Uterus (tissue), 4 donors: ENCODE measurements at places on chromosomes 4 and X.

DNA sequence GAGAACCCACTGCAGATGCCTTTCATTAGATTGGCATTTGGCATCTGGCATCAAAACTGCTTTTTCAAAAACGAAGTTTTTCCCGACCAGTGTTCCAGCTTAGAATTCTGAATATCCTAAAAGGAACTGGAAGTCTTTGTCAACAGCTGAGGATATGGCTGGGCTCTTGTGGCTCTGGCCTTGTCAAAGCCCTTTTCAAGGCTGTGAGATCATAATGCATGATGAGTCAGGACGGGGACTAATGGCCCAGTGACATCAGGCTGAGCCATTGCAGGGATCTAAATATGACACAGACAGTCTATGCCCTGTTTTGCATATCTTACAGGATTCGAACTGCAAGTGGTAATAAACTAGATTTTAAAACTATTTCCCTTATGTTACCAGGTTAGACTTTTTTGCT is 306.4 kb downstream of the PTTG2 start:
- DNase-seq = no peak

- DNase-seq = no peak
Observed at GRCh38 chr4:159608436-159608835, 505.6 kb downstream of the RAPGEF2 start.

- DNase-seq = no peak
Observed at GRCh38 chr4:72935462-72935861, 134.1 kb downstream of the COX18 start.

DNA sequence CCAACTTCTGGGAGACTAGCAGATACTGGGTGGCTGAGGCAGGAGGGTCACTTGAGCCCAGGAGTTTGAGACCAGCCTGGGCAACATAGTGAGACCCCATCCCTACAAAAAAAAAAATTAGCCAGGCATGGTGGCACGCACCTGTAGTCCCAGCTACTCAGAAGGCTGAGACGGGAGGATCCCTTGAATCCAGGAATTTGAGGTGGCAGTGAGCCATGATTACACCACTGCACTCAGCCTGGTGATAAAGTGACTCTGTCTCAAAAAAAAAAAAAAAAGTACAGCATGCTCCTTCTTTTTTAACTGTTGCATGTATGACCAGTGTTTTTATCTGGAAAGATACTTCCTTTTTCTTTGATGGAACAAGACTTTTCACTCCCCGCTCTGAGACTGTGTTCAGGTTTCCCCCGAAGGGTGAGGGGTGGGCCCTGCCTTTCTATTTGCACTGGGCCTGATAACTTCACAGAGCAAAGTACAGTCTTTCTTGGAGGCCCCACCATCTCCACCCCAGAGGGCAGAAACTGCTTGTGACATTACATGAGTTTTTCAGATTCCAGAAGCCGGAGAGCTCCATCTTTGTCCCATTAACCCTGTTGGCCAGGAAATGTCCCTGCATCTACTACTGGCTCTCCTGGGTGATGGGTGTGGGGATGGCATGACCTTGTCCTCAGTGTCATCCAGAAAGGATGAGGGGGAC is 35.2 kb downstream of the NYX start:
- DNase-seq = no peak

DNA sequence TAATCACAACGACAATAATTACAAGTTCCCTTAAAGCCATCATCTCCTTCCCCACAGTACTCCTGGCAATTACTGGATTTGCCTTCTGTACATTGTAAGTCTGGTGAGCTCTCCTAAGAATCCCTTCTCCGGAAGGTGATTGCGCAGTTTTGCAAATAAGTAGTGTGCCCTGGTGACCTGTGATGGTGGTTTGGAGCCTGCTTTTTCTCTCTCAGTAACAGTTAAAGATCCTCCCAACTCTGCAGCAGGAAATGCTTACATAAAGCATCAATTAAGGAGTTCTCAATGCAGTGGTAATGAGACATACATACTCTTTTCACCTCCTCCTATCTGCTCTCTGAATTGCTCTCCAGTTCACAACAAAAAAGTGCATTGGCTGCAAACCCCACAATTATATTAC is 159.7 kb downstream of the SH2D1A start:
- DNase-seq = no peak

- DNase-seq = no peak
Observed at GRCh38 chr4:56910172-56910967, 2.7 kb downstream of the REST start.

GRCh38 chrX:101407167-101407747 is 468 bp downstream of the GLA start:
- no peak for DNase-seq

GRCh38 chrX:131752493-131753198 is 208.8 kb downstream of the OR13H1 start:
- peak; percentile 83 for DNase-seq

- no peak for DNase-seq
Observed at GRCh38 chr4:102780476-102781144, 19.8 kb upstream of the MANBA start.

- DNase-seq = peak; percentile 43
Observed at GRCh38 chr4:102449751-102450352, 51.3 kb upstream of the NFKB1 start.

- no peak for DNase-seq
Observed at GRCh38 chr4:21885241-21885640, 63.3 kb downstream of the KCNIP4 start.

DNA sequence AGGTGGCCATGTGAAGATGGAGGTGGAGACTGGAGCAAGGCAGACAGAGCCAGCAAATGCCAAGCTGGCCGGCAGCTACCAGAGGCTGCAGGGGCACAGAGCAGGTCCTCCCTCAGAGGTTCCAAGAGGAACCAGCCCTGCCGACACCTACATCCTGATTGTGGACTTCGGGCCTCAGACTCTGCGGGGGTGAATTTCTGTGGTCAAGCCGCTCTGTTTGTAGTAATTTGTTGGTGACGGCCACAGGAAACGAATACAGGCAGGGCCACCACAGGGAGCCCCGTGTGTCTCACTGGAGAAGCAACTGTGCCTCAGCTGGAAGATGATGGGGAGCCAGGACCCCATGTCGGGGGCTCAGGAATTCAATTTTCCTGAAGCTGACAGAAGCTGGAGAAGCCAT is 28.3 kb downstream of the ZFYVE28 start:
- no peak for DNase-seq

DNA sequence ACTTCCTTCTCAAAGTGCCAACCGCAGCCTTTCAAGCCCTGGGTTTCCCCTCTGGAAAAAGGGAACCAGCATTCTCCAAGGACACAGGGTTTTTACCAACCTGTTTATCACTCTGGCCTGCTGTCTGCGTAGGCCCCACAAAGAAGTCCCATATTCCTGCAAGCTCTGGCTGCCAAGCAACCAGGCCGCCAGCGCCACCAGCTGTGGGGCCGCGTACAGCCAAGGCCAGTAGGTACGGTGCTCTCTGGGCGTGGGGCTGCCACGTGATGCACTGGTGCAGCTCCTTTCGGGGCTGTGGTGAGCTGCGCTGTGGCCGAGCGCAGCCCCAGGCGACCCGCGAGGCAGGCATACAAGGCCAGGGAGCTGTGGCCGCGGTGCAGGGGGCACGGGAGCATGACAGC is 22.1 kb downstream of the LUZP4 start:
- DNase-seq = no peak

GRCh38 chr4:83639849-83640493 is 104.1 kb downstream of the GPAT3 start:
- DNase-seq = peak; percentile 23

- no peak for DNase-seq
Observed at GRCh38 chr4:155383541-155383940, 6.8 kb upstream of the MAP9 start.

GRCh38 chr4:67080046-67080557 is 465.2 kb downstream of the CENPC start:
- DNase-seq = no peak

- DNase-seq = no peak
Observed at GRCh38 chr4:96652821-96653220, 812.9 kb downstream of the PDHA2 start.

DNA sequence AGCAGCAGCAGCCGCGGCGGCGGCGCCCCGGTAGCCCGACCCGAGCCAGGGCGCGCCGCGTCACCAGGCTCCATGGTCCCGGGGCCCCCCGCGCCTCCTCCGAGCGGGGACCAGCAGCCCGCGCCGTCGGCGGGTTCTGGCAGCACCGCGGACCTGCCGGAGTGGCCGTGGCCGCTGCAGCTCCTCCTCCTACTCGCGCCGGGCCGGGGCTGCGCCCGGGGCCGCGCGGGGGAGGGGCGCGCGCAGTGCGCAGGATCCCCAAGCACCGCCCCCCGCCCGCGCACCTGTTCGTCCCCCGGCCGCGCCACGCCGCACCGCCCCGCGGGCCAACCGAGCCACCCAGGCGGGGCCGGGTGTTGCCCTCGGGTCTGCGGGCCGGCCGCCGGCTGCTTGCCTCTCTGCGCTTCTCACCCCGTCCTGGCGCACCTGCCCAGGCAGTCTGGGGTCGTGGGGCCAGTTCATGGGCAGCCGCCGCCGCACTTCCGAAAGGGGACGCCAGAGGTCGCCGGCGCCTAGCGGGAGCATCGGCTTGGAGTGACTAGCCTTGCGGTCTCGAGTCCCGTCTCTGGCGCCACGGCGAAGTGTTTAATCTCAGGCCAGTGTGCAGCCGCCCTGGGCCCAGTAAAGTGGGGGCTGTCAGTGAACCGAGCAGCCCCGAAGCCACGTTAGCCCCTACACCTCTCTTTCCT is at the start of gene SLC9A7:
TSS of gene SLC9A7 (minus strand) at position 163 of the 689 bp plus-strand sequence. CDS start at position 74, 89 bp downstream.
- DNase-seq = peak; percentile 72

DNA sequence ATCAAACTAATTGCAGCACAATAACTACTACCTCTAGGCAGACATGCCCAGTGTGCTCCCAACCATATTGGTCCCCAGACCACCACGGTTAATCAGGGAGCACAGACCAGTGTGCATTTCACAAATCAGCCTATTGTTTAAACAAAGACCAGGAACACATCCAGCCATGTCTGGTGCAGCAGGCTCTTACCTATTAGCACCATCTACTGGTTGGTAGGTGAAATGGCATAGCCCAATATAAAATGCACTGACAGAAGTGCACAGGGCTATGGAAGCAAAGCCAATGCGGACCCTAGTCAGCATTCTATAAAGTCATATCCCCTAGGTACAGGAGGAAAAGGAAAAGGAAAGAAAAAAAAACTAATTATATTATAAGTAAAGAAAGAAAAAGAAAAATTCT is 15.5 kb upstream of the CYLC1 start:
- DNase-seq = no peak

GRCh38 chr4:10684631-10685030 is at the start of gene CLNK:
TSS of gene CLNK (minus strand) at chr4:10684768. CDS start at chr4:10667869, 16,899 bp downstream.
- no peak for DNase-seq
